Stimulated activated CD8-positive, alpha-beta memory T cell treated with anti-CD3 and anti-CD28 coated beads, Interleukin-2, amount 100 ng/mL, for 48 hours (primary cell): ENCODE measurements at places on chromosomes 11 and 22.
A peak's percentile ranks its signal among the peaks of the same experiment; 100 is the strongest.

DNA sequence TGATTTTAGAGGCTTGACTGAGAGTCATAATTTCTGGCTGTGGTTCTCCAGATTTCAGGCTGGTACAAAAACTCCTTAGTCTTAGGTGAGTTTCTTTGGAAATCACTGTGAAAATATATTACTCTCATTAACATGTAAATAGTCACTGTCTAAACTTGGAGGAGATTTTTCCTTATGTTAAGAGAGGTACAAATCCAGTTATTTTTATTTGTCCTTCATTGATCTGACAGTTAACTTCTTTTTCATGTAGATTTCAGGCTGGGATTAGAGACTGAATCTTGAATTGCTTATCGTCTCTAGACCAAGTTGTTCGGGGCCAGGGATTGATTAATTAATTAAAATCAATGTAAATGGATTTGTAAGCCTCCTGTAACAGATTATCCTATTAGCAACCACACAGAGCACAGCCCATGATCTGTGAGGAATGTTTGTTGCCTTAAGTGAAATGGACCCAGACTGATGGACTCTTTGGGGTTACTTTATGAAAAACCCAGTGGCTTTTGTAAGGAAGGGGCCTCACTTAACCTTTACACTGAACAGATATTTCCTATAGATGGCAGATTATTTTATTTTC, 21.1 kb downstream of the TEAD1 start:
- no peak for DNase-seq

DNA sequence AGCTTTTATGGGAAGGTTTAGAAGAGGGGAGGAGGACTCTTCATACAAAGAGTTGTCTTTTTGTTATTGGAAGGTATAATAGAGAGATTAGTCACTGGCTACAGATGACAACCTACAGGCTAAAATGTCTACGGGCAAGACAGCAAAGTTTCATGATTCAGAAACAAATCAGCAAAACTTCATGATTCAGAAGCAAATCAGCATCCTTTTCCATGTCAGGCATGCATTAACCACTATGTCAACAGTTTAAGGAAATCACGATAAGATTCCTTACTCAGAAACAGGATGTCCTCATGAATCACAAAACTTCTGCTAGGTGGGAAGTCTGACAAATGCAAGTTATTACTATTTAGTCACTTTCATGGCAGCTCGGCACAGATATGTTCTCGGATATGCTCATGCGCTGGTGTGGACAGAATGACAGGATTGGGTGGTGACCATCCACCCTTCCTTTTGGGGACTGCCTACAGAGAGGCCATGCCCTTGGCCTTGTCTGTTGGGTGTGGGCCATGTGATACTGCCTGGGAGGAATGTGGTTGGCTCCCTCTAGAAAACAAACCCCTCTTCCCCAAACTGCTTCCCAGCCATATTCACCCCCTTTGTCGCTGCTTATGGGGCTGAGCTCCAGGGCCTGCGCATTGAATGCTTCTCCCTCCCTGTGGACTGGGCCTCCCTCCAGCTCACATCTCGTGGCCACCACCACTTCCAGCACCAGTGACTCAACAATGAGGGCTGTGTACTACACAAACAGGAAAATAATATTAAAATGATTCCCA, 10.1 kb downstream of the C11orf91 start:
- no peak for DNase-seq

DNA sequence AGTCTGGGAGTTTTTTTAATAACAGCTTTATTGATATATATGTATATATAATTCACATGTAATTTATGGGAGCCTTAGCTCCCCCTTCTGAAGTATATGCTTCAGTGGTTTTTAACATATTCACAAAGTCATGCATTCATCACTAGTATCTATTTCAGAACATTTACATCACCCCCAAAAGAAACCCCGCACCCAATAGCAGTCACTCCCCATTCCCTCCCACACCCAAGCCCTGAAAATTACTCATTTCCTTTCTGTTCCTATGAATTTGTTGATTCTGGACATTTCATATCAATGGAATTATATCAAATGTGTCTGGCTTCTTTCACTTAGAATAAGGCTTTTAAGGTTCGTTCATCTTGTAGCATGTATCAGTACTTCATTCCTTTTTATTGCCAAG, 35.6 kb upstream of the SYT7 start:
- no peak for DNase-seq

- DNase-seq = no peak
Measured at GRCh38 chr22:48757985-48758561, 1069.6 kb downstream of the BRD1 start.

GRCh38 chr11:68137833-68138232, 16.6 kb upstream of the CHKA start:
- DNase-seq = no peak

DNA sequence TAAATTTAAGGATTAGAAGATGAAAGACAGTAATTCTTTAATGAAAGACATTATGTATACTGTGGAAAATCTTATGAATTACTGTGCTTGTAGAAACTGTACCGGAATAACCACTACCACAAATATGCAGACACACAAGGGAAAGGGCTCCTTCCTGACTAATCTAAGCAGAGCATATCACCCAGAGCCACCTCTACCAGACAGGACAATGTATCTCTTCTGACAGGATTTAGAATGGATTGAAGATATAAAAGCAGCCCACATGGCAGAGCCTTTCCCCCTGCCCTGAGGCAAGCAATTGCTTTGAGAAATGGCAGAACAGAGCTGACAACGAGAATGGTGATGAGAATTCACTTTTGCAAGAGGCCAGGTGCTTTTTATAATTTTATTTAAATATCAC, 144.1 kb downstream of the NOX4 start:
- no peak for DNase-seq

DNA sequence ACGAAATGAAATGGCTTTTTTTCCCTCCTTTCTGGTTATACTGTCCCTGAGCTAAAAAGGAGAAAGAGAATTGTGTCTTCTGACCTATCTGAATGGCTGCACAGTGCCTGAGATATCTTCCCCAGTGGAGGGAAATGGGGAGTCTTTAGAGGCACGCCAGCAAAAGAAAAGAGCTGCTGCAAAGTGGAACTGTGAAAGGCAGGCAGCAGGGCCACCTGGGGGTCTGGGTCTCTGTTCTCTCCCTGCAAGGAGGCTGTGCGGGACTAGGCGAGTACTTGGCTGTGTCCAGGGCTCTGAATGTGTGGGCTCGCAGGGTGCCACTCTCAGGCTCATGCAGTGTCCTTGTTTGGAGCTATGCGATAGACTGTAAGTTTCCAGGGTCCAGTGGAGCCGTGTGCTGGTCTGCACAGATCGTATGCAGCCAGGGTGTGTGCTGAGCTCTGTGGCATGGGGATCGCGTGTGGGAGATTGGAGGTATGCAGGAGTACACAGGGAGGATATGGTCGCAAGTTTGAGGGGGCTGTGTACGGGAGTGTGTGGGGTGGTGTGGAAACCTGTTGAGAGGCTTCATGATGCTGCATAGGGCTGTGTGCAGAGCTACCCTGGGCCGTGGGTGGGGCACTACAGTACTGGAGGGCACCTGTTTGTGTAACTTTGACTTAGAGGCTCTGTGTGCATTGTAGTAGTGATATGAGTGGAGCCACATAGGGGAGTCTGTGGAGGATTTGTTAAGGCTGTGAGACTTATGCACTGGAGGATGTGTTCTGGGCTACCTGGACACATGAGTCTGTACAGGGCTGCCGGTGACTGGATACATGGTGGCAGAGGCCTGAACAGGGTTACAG, 70.1 kb upstream of the OLFML1 start:
- no peak for DNase-seq

GRCh38 chr11:119639642-119640205, 89.3 kb downstream of the NECTIN1 start:
- DNase-seq = no peak

DNA sequence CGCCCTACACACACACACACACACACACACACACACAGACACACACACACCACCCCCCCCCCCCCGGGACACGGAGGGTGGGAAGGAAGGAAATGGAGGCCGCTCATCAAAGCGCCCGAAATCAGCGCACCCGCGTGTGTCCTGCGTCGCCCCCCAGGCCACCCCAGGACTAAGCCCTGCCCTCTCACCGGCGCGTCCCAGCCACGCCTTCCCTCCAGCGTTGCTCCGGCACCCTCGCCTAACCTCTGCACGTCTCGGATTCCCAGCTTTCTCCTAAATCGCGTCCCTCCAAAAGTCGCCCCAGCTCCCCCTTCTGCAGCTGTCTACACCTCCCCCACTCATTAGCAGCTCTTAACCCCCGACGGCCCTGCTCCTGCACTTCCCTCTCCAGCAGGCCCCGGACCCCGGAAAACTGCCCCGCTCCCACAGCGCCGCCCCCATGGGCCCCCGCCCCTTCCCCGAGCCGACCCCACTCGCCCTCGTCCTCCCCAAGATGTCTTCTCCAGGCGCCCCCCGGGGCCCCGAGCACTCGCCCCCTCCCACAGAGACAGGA, 557 bp downstream of the PACSIN2 start:
- DNase-seq = no peak

- DNase-seq = no peak
Measured at GRCh38 chr22:30884211-30885000, 84.2 kb downstream of the MORC2 start.

GRCh38 chr11:125995313-125995712, 49.5 kb downstream of the VSIG10L2 start:
- peak; percentile 56 for DNase-seq

- DNase-seq = no peak
Measured at GRCh38 chr22:24049211-24049610, 38.1 kb downstream of the CABIN1 start.

GRCh38 chr22:48890693-48891554, 936.7 kb downstream of the BRD1 start:
- DNase-seq = no peak

DNA sequence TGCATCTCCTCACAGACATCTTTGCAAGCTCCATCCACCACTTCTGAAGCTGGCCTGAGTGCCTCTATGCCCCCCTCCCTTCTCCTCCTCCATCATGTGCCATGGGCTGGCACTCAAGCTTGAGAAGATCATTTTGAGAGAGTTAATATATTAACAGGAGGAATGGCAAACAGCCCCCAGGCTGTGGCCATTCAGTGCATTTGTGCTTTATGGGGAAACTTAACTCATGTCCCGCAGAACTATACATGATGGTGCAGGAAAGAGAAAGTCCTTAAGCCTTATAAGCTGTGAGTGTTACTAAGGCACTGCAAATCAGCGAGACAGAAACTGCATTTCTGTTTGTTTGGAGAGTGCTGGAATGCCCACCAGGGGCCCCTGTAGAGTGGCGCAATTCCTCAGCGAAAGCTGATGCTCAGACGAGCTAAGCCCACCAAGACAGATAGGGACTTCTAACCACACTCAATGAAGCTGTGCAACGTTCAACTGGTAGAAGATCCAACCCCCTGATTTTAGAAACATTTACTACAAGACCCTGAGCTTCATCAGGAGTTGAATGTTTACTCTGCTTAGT, 26.8 kb upstream of the PHLDA2 start:
- no peak for DNase-seq

GRCh38 chr11:121478226-121478894, 25.6 kb upstream of the SORL1-AS1 start:
- DNase-seq = no peak

DNA sequence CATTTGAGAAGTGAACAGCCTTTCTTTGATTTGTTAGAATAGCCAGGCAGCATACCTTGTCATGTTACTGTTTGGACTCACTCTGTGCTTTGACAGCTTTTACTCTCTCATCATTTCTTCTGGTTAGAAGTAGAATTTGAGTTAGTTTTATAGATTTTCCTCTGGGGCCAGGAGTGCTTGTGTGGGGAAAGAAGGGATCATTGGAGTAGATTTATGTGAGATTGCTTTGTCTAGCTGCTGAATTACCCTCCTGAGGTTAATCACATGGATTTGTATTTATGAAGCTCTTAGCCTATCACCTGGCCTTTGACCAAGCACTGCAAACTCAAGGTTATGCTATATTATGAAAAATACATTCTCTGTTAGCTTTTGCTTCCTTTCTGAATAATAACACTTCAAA, 54.3 kb downstream of the SWAP70 start:
- DNase-seq = no peak

DNA sequence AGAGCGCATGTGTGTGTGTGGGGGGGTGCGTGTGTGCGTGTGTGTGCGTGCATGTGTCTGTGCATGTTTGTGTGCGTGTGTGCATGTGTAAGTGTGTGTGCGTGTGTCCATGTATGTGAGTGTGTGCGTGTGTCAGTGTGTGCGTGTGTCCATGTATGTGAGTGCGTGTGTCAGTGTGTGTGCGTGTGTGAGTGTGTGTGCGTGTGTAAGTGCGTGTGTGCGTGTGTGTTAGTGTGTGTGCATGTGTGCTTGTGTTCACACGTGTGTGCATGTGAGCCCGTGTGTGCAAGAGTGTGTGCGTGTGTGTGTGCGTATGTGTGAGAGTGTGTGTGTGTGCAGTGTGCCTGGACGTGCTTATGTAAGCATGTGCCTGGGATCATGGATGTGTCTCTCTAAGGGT, 14.7 kb upstream of the APOL6 start:
- DNase-seq = no peak

DNA sequence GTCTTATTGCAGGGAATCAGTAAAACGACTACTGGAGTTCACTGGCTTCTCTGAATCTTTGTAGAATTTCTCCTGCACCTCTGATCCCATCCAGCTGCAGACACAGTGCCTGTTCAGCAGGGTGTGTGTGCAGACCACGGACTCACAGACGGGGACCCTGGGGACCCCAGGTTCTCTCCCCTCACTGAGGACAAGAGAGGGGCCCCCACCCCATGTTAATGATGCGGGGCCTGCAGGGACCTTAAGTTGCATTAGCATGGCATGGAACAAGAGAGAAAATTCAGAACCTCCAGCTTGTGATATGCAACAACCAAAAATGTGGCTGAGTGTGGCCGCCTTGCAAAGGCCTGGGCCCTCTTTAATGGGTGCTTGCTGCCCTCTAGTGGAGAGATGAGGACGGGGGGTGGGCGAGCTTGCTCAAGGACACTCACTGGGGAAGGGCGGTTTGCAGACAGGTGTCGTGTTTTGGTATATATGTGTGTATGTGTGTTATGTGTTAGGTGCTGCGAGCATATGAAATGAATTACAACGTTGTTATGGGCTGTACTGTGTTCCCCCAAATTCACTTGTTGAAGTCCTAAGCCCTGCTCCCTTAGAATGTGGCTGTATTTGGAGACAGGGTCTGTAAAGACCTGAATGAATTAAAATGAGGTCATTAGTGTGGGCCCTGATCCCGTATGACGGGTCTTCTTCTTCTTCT, 84.4 kb upstream of the SEPTIN5 start:
- DNase-seq = peak; percentile 67

DNA sequence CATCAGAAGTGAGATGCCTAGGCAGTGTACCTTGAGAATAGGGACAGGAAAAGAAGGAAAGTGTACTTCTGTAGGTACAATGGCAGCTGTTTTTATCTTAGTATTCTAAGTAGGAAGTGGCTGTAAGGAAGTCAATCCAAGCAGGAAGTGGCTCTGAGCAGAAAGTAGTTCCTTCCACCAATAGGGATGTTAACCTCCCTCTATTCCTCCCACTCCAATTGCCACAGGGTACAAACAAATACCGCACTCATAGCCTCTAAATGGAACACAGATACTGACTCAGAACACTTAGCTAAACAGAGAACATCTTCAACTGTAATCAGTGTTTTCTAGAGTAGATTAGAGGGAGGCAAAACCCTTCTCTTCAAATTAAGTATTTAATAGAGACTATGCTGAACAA, 10.6 kb downstream of the LRRC55 start:
- no peak for DNase-seq

- no peak for DNase-seq
Measured at GRCh38 chr22:48320048-48320682, 1507.5 kb downstream of the BRD1 start.

- no peak for DNase-seq
Measured at GRCh38 chr22:48939441-48940265, 888.0 kb downstream of the BRD1 start.

GRCh38 chr11:73167363-73167954, 25.3 kb upstream of the FCHSD2 start:
- no peak for DNase-seq
